ENCODE measurements at places on chromosomes 11 and 22.
A peak's percentile ranks its signal among the peaks of the same experiment; 100 is the strongest.

DNA sequence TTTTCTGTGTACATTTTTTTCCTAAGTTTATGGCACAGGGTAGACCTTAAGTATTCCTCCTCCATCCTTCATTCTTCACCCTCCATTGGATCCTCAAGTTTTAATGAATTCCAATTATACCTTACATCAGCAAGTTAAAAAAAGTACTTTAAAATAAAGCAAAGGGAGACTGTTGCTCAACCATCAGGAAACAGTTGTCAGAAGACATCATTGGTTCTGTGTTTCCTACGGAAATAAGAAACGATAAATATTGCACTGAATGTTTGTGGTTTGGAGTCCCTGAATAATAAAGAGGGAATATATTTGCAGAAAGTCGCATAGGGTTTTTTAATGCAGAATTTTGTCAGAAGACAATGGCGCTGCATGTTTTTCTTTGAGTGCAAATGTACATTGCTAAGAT, 28.1 kb upstream of the LDHA start:
- DNase-seq: no peak

DNA sequence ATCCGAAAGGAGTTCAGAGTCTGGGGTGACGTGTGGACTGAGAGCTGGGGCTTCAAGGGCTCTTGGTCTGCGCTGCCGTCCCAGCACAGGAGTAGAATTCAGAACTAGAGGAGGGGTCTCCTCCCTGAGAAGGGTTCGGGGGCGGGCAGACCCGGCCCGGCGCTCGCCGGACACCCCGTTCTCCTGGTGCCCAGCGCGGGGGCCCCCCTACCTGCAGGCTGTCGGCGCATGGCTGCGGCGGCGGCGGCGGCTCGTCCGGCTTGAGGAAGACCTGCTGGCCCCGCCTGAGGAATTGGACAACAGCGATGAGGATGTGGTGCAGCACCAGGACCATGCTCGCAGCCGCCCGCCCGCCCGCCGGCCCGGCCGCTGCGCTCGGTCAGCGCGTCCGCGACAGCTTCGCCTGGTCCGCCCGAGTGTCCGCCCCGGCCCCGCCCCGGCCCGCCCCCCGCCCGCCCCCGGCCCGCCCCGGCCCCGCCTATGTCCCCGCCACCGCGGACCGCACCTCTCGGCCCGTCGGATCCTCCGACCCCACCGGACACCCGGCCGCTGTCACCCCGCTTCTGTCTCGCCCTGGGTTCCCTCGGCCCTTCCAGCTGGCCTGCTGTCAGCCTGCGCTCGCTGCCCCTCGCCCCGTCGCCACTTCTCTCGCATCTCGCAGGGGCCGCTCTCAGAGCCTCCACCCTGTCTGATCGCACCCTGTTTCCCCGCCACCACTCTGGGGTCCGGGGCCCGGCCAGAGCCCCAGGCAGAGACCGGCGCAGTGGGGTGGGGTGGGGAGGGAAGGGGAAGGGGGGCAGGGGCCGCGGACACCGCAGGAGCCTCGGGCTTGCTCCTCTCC, 32.0 kb downstream of the PDE2A start:
- DNase-seq: peak; percentile 28

DNA sequence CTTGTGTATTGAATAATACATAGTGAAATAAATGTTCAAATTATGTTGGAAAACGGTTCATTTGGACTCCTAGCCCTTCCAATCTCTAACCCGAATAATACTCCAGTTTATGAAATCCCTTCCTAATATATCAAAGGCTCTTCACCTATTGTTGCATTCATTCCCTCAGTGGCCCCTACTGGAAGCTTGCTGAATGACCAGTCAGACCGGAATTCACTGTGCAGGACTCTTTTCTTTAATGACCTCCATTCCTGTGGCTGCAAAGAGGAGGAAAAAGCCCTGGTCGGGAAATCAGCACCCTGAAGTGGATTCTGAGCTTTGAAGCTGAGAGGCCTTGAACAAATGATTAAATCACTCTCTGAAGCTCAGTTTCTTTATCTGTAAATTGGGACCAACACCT, 19.1 kb upstream of the RCN1 start:
- DNase-seq: no peak

GRCh38 chr11:69808667-69809086, 10.5 kb downstream of the FGF3 start:
- DNase-seq: no peak

GRCh38 chr11:36394056-36394455, 98.0 kb downstream of the PRR5L start:
- peak; percentile 53 for DNase-seq

DNA sequence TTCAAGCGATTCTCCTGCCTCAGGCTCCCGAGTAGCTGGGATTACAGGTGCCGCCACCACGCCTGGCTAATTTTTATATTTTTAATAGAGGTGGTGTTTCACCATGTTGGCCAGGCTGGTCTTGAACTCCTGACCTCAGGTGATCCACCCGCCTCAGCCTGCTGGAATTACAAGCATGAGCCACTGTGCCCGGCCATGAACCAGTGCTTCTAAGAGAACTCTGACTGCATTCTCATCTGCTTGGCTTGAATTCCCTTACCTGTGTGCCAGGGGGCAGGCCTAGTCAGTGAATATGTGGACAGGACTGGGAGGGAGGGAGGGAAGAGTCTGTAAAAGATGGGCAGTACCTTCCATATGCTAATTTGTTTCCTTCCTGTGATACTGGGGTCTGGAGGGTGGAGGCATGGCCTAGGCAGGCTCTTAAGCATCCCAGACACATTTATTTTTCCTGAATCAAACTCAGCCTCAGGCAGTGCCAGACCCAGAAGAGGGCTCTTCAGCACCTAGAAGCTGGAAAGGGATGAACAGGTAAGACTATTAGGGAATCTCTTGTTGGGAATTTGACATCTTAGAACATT, 6.6 kb downstream of the RPS25 start:
- DNase-seq: no peak

DNA sequence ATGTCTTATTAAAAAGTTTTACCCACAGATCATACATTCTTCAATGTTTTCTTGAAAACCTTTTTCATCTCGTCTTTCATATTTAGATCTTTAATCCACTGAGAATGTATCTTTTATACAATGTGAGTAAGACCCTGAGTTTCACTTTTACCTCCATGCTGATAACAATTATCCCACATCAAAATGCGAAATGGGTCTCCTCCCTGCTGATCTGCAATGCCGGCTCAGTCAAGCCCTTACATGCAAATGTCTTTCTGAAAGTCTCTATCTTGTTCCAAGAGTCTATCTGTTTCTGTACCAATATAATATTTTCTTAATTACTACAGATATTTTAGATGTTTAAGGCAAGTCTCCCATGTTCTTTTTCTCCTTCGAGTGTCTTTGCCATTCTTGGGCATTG, 50.9 kb downstream of the CDON start:
- DNase-seq: no peak

- no peak for DNase-seq
These were observed 227.5 kb downstream of the NTM start for GRCh38 chr11:131597890-131598289.

DNA sequence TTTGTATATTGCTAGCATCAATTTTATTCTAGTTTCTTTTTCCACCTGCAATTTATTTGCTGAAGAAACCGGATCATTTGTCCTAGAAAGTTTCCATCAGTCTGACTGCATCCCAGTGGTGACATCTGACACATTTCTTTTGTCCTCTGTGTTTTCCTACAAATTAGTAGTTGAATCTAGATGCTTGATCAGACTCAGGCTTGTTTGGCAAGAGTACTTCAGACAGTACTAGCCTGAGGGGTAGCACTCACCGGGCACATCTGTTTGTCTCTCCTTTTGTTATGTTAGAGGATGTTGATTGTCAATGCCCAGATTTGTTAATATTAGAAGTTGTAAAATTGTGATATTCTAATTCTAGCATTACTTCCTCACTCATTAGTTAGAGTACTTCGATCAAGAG, 204.8 kb downstream of the SWAP70 start:
- DNase-seq: no peak

- DNase-seq: no peak
These were observed 68.4 kb upstream of the SORL1 start for GRCh38 chr11:121383716-121384115.

- DNase-seq: peak; percentile 29
These were observed 35.8 kb downstream of the TNKS1BP1 start for GRCh38 chr11:57288771-57289579.

DNA sequence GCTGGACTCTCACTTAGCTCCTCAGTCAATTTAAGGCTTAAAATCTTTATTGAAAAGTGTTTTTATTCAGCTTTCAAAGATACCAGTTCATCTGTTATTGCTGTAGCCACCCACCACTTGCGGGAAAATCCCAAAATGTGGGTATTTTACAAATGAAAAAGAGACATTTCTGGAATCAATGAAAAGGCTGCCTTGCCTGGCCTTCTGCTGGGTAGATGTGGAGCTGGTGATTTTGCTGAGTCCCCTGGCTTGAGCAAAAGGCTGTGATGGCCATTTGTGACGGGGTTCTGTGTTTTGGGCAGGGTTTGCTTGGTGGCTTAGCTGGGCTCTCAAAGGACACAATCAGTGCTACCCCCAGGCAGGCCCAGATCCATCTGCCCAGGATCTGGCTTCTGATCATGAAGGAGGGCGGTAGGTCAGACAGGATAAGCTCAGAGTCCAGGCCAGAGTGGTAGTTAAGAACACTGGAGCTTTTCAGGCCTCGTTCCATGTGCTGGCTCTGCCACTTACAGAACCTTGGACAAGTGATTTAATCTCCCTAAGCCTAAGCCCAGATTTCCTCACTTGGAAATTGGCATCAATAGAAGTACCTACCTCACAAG, 36.1 kb downstream of the UBASH3B start:
- DNase-seq: no peak

DNA sequence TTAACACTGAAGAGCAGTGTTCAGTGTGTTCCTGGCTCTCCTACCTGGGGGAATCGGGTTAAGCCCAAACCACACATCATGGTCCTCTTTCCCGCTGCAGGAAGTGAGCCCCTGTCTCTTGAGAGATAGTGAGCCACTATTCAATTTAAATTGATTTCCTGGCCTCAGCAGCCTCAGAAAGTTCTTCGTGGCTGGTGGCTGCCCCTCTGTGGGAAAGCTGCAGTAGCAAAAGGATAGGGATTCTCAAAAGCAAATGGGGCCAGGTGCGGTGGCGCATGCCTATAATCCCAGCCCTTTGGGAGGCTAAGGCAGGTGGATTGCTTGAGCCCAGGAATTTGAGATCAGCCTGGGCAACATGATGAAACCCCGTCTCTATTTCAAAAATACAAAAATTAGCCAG, 49.1 kb upstream of the CD5 start:
- peak; percentile 10 for DNase-seq

GRCh38 chr22:22216450-22216959, 28.1 kb upstream of the VPREB1 start:
- no peak for DNase-seq

GRCh38 chr22:27804470-27805297, 3.1 kb upstream of the MN1 start:
- peak; percentile 75 for DNase-seq

Measured in activated CD4-positive, alpha-beta T cell treated with anti-CD3 and anti-CD28 coated beads for 36 hours (primary cell).